NCI-H2081 (cell line): ENCODE measurements at places on chromosomes 4 and X.

DNA sequence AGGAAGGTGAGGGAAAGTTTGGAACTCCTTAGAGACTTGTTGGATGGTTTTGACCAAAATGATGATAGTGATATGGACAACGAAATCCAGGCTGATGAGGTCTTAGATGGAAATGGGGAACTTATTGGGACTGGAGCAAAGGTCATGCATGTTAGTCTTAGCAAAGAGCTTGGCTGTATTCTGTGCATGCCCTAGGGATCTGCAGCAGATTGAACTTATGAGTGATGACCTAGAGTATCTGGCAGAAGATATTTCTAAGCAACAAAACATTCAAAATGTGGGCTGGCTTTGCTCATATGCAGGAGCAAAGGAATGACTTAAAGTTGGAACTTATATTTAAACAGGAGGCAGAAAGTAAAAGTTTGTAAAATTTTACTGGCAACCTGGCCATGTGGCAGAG is 489.3 kb upstream of the DIPK2B start:
- no peak for DNase-seq

GRCh38 chr4:38144031-38144430 is 183.8 kb downstream of the PTTG2 start:
- no peak for DNase-seq

GRCh38 chr4:126405369-126405982 is 1090.7 kb downstream of the FAT4 start:
- DNase-seq = no peak

GRCh38 chr4:620201-620600 is 5.2 kb upstream of the PDE6B start:
- no peak for DNase-seq

DNA sequence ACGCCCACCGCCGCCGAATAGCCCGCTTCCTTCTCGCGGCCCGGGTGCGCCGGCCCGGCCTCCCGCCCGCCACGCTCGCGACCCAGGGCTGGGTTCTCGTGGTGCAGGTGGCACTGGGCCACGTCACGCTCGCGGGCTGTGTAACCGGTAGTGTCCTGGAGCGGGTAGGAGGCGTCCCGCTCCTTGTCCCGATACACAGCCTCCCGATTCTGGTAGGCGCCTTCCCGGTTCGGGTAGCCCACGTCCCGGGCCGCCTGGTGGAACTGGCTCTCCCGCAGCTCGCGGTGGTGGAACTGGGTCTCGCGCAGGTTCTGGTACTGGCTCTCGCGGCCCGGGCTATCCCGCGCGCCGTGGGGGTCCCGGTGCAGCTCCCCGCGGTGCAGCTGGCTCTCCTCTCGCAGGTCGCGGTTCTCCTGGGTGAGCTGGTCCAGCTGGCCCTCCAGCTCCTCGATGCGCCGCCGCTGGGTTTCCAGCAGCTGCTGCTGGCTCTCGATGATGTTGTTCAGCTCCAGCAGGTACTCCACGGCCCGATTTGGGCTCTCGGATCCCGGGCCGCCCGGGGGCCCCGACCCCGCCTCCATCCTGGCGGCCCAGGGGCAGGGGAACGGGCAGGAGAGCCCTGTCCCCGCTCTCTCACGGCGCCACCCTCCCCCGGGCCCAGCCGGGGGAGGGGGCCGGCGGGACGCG is 39.3 kb upstream of the IQSEC2 start:
- no peak for DNase-seq

DNA sequence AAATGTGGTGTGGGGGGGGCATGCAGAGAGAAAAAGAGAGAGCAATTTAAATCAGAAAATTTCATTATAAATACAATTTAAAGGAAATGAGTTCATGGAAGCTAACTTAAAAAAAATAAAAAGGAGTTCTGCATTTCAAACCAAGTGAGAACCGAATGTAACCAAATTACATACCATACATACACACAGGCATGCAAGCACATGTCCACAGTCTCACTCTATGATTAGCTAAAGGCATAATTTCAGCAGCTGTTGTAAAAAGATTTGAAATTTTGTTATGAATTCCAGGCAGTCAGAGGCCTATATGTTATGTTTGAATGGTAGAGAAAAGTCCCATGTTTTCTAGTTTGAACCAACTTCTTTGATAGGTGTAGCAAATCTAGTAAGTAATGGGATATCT is 611.6 kb upstream of the ADGRL3 start:
- DNase-seq = no peak

DNA sequence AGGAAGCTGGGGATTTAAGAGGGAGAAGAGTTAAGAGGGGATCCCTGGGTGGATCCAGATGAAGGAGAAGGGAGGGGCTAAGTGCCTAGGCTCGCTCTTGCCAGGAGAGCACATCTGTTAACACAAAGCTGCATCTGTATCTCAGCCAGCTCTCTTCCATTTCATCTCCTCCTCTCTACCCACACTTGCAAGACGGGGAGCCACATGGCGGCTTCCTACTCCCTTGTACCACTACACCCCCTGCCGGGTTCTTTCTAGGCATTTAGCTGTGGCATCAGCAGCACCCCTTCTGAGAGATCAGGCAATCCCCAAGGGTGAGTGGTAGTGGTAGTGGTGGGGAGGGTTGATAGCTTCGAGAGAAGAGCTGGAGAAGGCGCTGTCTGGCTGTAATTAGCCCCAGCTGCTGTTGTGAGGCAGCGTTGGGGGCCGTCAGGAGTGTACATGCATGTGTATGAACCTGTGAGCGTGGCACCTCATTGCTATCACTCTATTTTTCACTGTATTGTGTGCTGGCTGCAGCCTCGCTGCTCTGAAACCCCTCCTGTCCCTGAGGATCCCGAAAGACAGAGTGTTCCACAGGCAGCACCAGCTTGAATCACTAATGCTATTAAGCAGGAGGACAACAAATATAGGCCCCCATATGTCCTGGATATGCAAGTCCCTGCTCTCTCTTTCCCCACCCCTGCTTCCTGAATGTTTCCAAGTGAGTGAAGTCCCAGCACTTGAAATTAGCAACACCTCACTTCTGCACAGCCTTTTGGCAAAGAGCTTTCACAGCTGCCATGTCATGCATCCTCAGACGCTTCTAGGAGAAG is 73.7 kb downstream of the RTL9 start:
- no peak for DNase-seq

- no peak for DNase-seq
Measured at GRCh38 chr4:185896817-185897488, 85.0 kb upstream of the SORBS2 start.

GRCh38 chr4:140256335-140256734 is 102.4 kb upstream of the MAML3 start:
- no peak for DNase-seq

DNA sequence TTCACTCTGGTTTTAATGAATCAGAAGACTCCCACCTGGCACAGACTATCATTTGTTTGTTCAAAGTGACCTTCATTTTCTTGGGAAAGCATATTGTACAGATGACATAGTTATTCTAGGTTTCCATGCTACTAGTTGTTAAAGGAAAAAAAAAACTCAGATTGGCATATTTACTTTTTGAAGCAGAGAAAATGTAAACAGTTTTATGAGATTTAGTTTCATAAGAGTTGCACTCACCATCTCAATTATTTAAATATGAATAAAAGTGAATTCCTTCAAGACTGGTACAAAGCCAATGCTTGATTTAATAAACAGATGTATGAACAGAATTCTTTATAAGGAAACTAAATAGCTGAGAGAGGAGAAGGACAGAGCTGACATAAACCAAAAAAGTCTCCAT is 280.3 kb upstream of the UGT8 start:
- DNase-seq = no peak

DNA sequence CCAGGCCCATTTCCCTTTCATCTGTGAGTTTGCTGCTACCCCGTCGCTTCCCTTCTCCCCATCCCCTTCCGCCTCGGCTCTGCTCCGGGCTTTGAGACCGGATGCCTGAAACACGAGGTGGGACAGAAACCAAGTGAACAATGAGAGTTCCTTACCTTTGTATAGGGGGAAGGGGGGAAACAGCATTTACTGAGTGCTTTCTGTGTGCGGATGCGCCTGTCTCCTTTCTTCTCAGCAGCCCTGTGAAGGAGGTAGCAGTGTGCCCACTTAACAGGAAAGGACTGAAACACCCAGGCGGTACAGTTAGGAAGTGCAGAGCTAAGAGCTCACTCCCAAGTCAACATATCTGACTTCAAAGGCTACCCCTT is 43.2 kb upstream of the TMSB15B start:
- peak; percentile 78 for DNase-seq

DNA sequence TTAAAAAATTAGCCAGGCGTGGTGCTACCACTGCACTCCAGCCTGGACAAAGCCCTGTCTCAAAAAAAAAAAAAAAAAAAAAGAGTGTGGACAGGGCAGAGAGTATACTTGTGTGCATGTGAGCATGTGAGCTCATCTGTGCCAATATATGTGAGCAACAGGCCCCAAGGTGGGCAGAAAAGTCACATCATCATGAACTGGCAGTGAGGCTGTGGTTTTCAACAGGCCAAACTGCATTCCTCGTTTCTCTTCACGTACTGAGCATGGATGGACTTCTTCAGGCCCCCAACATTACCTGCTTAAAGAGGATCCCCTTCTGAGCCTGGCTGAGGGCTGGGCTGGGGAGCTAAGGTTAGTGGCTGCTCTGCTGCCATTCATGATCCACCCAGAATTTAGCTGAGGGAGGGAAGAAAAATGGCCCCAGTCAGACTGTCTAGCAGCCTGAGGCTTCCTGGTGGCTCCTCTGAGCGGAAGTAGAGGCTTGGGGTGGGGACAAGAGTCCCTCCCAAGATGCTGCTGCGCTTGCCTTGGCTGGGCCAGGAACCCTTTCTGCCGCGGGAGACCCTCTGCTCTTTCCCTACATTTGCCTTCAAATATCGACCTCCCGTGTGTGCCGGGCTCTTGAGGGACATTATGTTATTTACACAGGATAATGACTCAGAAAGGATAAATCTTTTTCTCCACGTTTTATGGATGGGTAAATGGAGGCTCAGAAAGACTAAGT is 55.0 kb downstream of the DIPK2B start:
- no peak for DNase-seq

DNA sequence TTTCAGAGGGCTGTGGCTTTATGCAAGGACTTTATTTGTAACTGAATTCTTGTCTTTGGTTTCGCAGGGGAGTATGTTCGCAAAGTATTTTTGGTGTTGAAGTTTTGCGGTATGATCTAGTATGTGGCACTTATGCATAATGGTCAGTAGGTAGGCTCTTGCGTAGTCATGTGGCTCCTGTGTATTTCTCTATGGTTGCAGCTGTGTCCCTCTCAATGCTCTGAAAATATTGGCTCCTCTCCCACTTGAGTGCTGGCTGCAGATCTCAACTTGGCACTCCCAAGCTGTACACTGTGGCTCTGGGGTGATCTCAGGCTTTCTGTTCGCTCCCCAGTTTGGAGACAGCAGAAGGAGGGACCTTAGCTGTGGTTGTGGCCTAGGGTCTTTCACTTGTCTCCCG is 24.8 kb downstream of the ARMCX5 start:
- no peak for DNase-seq
